ENCODE measurements at places on chromosomes 2 and 18.

DNA sequence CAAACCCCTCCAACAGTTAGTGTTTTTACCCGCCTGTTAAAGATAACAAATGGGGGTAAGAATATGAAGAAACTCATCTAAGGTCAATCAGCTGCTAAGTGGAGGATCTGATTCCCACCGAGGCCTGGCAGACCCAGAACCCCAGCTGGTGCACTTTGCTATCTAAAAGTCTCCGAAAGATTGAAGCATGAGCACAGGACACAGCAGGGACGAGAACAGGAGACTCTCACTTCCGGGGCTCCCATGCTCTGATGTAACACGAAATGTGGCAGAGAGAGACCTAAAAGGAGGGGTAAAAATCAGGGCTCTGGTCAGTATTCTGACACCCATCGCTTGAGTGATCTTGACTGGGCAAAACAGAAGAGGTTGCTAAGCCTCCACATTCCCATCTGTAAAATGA is 119.7 kb downstream of the PDCL3 start:
- DNase-seq: no peak

GRCh38 chr18:25109484-25109883 is 242.5 kb downstream of the ZNF521 start:
- no peak for DNase-seq

- DNase-seq: no peak
Measured at GRCh38 chr18:10239991-10240634, 214.3 kb upstream of the APCDD1 start.

GRCh38 chr18:58891776-58892175 is 27.1 kb downstream of the ZNF532 start:
- no peak for DNase-seq

- DNase-seq: no peak
Measured at GRCh38 chr2:101344137-101344536, 35.6 kb upstream of the RNF149 start.
